ENCODE measurements at places on chromosomes 5 and 9.

DNA sequence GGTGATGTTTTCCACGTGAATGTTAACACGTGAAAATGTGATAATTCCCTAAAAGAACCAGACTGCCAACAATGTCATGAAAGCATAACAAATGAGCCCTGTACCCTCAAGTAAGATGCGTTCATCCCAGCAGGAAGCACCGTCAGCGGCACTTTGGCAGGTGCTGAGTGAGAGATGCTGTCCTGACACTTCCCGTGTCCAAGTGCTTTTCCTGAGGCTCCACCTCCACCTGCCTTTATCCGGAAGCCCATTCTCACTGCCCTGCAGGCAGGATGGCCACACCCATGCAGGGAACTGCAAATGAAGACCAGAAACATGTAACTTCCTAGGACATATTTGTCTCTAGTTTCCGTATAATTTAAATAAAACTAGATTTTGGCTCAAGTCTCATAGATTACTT lies 238.0 kb upstream of the IRX2 start:
- no peak for DNase-seq

- DNase-seq: no peak
These were observed 180.8 kb upstream of the GAS1 start for GRCh38 chr9:87127978-87128614.

- DNase-seq: no peak
These were observed 104.3 kb downstream of the GNAQ start for GRCh38 chr9:77927265-77927664.

DNA sequence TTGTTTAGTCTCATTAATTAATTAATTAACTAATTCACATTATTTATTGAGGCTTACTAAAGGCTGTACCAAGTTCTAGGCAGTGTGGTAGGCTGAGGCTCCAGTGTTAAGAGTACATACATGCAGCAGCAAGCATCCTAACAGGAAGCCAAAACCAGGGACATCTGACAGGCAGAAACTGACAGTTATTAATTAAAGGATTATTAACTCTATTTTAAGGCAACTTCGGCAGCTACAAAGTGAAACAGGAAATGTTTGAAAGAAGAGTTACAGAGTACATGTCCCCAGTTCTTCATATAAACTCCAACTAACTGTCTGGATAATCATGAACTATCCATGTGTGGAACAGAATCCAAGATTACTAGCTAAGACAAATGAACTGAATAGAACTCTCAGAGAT lies 39.3 kb upstream of the GABRB2 start:
- no peak for DNase-seq

- no peak for DNase-seq
These were observed 813.4 kb downstream of the TLE1 start for GRCh38 chr9:80875947-80876346.

DNA sequence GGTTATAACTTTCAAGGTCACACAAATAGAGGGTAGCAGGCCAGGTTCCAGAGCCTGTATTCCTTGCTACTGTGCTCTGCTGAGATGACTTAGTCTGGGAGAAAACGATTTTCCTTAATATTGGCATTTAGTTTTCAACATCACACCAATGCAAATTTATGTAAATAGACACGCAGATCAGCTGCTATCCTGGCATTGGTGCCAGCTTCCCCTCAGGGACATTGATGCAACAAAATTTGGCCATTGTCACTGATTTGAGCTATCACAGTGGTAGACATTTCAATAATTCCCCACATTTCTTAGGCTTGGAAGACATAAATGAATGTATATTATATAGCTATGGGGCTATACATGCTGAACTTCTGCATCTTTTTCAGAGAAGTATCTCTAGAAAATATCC lies 71.6 kb upstream of the ASTN2 start:
- no peak for DNase-seq

Measured in CD4-positive, alpha-beta T cell treated with Interleukin-4 for 1 hour (primary cell).